ENCODE measurements at places on chromosomes 3 and 15.
A peak's percentile ranks its signal among the peaks of the same experiment; 100 is the strongest.

DNA sequence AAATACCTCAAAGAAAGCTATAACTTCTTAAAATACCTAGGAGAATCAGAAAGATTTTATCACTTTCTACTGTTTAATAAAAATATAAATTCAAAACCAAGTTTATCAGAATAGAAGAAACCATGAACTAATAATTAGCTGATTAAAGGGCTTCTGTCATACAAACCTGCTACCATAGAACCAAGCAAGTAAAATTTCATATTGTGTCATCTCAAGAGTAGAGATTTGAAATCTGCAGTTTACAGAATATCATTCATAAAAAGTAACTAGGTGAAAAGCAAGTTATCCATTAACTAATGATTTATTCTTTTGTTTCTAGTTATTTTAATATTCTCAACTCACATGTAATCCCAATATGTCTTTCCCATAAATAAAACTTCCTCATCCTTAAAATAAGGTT lies 36.8 kb upstream of the XXYLT1 start:
- no peak for DNase-seq

GRCh38 chr15:81095690-81096365 lies 38.2 kb upstream of the CFAP161 start:
- no peak for DNase-seq

DNA sequence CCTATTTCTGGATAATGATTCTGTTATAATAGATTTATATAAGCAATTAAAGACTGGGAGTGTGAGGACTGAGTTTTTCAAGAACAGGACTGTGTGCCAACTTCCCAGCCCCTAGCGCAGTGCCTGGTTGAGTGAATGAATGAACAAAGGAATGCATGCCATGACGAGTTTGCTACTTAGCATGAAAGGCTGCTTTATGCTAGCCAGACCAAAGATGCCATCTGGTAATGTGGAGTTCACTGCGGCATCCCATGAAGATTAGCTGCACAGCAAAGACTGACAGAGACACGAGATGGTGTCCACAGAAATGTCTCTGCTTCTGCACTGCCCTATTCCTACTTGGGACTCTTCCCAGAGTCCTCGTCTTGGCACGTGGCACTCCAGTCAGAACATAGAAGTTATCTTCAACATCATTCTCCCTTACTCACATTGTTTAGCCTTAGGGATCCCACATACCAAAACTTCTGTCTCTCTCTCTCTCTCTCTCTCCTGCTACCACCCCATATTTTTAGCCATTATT lies 283.9 kb upstream of the CTNNB1 start:
- no peak for DNase-seq

DNA sequence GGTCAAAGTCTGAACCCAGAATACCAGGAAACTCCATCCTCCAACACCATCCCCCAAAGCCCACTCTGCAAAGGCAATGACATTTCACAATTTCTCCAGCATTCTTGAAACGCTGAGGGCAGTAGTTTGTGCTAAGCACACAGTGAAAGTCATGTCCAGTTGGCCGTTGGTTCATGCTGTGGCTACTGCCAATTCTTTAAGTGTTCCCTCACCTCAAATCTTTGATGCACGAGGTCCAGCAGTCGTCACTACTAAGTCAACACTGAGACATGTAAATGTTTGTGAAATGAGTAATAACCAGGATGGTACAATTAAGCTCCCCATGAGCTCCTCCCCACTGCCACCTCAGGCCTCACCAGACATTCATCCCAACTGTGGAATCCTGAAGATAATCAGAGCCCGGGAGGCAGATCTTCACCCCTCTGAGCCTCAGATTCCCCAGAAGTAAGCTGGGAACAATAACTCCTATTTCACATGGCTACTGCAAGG lies 7.0 kb downstream of the SUCLG2 start:
- DNase-seq: no peak

DNA sequence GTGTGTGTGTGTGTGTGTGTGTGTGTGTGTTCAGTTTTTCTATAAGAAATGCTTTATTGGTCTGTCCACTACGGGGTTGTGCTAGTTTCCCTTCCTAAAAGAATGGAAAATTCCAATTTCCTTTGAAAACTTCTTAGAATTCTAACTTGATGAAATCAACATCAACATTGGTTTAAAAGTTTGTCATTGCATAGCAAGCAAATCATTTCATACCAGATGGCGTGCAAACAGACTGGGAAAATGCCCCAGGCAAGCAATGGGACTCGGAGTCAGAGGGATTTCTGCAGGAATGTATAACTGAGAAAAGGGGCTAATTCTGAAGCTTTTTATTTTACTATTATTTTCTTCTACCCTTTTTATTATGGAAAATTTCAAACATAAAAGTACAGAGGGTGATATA lies 13.1 kb upstream of the DYNC1LI1 start:
- DNase-seq: no peak

DNA sequence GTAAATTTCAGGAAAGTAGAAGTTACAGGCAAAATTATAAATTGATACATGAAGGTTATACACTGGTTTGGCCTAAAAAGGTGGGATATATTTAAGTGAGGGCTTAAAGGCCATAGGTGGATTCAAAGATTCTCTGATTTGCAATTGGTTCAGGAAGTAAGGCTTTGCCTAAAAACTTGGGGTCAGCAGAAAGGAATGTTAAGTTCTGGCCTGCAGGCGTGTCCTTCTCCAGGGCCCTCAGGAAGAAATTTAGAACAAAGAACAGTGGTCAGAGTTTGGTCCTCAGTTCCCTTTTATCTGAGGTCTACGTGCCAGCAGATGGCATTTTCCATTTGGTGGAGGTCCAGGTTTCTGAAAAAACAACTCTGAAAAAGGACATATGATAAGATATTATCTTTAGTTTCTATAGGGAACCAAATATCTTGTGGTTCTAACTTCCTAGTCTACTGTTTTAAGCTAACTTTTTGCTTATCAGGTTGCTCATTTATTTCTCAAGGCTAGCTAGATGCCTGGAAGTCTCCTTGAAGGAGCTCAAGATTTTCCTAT lies 40.5 kb downstream of the SCN11A start:
- DNase-seq: no peak

DNA sequence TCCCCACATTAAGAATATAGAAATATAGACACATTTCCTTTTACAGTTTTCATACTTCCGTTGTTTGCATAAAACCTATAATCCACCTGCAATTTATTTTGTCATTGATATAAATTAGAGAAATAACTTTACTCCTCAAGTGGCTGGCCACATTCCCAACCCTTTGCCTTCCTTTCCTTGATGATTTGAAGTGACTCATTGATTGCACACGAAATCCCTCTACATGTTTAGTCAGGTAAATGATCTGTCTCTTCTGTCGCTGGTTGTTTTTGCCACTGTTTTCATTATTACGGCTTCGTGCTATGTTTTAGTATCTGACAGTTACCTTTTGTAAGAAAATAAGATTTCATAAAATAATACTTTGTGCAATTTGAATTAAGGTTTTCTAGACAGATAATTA lies 272.2 kb upstream of the NR2E3 start:
- no peak for DNase-seq

- no peak for DNase-seq
Measured at GRCh38 chr3:197031315-197032285, 2.0 kb upstream of the MELTF start.

- peak; percentile 22 for DNase-seq
Measured at GRCh38 chr3:37993820-37994638, 3.4 kb downstream of the VILL start.

DNA sequence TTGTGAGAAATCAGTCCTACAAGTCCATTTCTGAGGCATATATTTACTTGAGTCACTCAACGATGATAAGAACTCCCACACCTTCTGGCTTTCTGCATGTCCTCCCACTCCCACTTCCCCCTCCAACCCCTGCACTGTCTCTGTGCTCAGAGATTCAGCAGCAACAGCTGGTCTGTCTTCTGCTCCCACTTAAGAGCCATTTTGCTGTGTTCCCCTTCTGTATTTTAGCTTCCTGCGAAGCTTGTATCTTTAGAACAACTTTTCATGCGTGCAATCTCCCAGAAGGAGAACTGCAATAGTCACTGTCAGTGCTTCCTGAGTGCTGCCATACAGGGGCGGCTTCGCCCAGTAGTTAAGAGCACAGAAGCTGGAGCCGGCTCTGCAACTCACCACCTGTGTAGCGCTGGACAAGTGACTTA lies 90.0 kb upstream of the SPATA12 start:
- DNase-seq: no peak

DNA sequence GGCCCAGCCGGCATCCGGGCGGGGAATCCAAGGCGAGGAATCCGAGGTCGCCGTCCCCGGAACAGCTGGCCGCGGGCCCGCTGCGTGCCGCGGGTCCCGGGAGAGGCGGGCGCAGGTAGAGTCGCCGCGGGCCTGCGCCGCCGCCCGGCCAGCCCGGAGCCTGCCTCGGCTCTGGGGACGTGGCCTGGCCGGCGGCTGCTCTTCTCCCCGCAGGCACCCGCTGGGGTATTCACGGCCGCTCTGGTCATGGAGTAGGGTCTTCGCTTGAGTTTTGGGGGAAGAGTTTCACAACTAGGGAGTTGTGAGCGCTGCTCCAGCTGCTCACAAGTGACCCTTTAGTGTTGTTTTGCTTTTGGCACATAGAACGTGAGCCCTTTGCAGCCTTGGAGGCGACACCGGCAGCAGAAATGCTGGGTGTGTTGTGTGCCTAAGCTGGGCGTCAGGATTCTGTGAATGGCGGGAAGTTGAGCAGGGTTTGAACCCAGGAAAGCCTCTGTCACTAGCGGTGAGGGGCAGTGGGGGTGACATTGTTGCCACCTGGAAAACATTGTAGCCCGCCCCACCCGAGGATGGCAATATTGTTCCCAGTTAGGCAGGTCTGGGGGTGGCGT lies 4.0 kb downstream of the TRIM71 start:
- no peak for DNase-seq

GRCh38 chr3:128310286-128311058 lies 156.2 kb downstream of the DNAJB8 start:
- DNase-seq: no peak

- no peak for DNase-seq
Measured at GRCh38 chr3:81426826-81427577, 334.4 kb downstream of the GBE1 start.

DNA sequence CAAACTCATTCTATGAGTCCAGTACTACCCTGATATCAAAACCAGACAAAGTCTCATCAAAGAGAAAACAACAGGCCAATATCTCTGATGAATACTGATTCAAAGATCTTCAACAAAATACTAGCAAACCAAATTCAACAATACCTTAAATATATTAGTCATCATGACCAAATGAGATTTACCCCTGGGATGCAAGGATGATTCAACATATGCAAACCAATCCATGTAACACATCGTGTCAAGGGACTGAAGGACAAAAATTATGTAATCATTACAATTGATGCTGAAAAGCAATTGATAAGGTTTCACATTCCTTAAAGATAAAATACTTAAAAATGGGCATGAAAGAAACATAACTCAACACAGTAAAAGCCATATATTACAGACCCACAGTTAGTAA lies 1476.9 kb downstream of the SI start:
- no peak for DNase-seq

GRCh38 chr3:72550582-72551262 lies 297.5 kb downstream of the SHQ1 start:
- DNase-seq: no peak

DNA sequence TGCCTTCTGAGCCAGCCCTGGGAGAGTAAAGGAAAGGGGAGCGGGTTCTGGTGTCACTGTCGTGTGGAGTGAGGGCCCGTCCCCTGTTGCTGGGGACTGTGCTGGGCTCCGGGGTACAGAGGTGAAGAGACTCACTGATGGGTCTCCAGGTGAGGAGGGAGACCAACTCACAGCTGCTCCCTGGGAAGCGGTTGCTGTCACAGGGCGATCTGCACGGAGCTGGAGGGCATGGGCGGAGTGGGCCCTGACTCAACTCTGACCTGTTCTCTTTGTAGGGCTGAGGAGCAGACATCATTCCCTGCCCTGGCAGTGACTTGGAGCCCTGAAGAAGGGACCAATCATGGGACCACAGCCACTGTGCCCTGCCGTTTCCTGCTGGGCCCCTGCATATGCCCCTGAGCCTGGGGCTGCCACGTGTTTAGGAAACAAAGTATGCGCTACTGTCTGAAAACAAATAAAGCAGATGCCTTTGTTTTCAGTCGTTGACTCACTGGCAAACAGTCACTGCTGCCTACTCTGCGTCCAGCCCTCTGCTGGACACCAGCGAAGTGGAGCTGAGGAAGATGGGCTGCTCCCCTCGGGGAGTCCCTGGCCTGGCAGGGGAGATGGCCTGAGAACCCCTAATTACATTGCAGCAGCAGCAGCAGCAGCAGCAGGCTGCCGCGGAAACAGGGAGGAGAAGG lies 22.9 kb upstream of the PLXNA1 start:
- no peak for DNase-seq

DNA sequence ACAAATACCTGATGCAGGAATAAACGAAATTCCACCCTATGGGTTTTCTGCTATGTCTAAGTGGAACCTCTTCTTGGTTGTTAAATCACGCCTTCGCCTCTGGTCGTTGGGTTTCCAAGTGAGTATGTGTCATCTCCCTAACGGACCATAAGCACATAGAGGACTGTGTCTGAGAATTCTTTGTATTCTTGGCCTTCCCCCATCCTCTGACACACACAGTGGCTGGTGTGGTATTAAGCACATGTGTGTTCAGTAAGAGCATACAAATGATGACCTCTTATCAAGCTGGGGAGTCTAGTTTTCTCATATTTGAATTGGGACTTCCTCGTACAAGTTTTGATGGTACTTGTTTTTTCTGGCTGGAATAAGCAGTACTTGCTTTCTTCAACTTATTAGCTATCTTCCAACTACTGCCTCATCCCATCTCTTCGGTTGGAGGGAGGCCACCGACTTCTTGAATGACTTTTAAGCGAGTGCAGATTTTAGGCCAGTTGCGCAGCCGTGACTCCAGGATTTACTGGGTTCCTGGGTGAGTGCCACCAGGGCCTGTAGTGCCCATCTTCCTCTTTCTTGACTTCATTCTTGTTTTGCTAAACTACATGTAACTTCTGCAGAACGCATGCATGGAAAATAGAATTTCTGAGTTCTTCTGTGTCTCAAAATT lies 240.2 kb downstream of the ADAMTS17 start:
- DNase-seq: no peak

- DNase-seq: no peak
Measured at GRCh38 chr3:16177382-16177781, 2.9 kb downstream of the GALNT15 start.

DNA sequence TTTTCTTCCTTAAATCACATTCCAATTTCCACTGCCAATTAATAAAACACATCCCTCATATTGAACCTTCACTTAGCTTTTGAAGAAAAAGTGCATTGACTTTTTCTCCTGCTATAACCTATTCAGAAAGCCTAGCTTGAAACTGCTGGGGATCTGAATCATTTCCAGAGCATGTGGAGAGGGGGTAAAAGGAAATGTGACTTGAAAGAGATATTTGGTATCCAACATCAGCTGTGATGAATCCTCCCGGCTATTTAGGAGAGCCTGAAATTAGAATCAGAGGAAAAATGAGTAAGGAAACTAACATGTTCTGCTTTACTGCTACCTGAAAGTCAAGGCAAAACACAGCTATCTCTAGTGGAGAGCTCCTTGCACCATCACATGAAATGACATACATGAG lies 2.6 kb upstream of the GNB5 start:
- no peak for DNase-seq

- no peak for DNase-seq
Measured at GRCh38 chr15:78996894-78997275, 52.0 kb upstream of the CTSH start.

- DNase-seq: no peak
Measured at GRCh38 chr3:166860217-166860616, 519.9 kb downstream of the ZBBX start.

- DNase-seq: no peak
Measured at GRCh38 chr3:133673746-133674145, 12.0 kb upstream of the TOPBP1 start.

- no peak for DNase-seq
Measured at GRCh38 chr3:192090586-192090985, 629.6 kb downstream of the PYDC2 start.

GRCh38 chr3:128080323-128081080 lies 28.3 kb downstream of the SEC61A1 start:
- DNase-seq: no peak

All from stimulated activated CD4-positive, alpha-beta T cell treated with anti-CD3 and anti-CD28 coated beads, Interleukin-15, amount 100 ng/mL, for 1 hour (primary cell).